Activated T-helper 2 cell treated with anti-CD3 and anti-CD28 coated beads, Interferon-gamma antibody, Interleukin-2, Interleukin-4, amounts not matched to agents 10 μg/mL and 5 μg/mL and 100 μg/mL, durations not matched to agents 14 hours and 24 hours and 36 hours (primary cell): ENCODE measurements at places on chromosomes 7 and 10.

- H3K4me3 ChIP-seq: no peak overlapping the region
- no peak for DNase-seq
- no peak overlapping the region for H3K27ac ChIP-seq
- H3K36me3 ChIP-seq: peaks cover 8% of the 10 kb centered on the region
- no peaks in the 10 kb centered on the region for H3K27me3 ChIP-seq
- H3K4me1 ChIP-seq: peaks cover 5% of the 10 kb centered on the region
Measured at GRCh38 chr7:75567948-75568595, 76.0 kb downstream of the SPDYE5 start.

- H3K27me3 ChIP-seq: no peaks in the 10 kb centered on the region
- H3K4me3 ChIP-seq: no peak overlapping the region
- DNase-seq: no peak
- H3K4me1 ChIP-seq: no peaks in the 10 kb centered on the region
Measured at GRCh38 chr7:107394276-107394675, 75.6 kb upstream of the GPR22 start.

DNA sequence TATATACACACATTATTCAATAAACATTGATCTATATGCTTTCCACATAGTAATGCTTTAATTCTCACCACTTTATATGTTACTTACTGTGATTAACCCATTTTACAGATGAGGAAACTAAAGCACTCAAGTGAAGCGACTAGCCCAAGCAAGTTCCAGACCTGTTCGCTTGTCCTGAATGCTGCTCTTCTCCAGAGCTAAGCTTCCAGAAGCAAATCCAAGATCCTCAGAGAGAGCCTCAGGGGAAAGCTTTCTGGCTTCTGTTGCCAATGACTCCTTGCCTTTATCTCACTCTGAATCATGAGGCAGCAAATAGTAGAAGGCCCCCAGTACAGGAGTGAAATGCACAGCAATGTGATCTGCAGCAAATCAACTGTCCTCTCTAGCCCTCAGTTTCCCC is 32.2 kb downstream of the XPNPEP1 start:
- no peak overlapping the region for H3K27ac ChIP-seq
- H3K4me1 ChIP-seq: peaks cover 33% of the 10 kb centered on the region
- H3K36me3 ChIP-seq: peaks cover 40% of the 10 kb centered on the region
- no peaks in the 10 kb centered on the region for H3K27me3 ChIP-seq
- DNase-seq: no peak
- H3K4me3 ChIP-seq: no peak overlapping the region

DNA sequence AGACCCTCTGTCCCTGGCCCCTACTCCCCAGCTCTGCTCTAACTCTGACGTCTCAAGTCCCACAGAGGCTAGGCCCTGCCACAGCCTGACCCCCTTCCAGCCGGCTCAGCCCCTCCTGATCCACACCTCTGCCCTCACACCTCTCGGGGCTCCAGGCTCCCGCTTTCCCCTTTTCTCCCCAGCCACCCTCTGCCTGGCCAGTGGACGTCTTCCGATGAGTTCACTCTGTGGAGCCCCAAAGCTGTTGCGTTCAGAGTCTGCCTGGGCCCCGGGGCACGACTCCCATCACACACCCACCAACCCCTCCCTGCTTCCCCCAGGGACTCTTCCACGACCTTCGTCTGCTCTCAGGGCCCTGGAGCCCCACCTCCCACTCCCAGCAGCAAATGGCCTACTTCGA is 18.4 kb upstream of the TBRG4 start:
- H3K27ac ChIP-seq: no peak overlapping the region
- no peak for DNase-seq
- H3K4me3 ChIP-seq: no peak overlapping the region
- no peaks in the 10 kb centered on the region for H3K4me1 ChIP-seq
- no peaks in the 10 kb centered on the region for H3K36me3 ChIP-seq

DNA sequence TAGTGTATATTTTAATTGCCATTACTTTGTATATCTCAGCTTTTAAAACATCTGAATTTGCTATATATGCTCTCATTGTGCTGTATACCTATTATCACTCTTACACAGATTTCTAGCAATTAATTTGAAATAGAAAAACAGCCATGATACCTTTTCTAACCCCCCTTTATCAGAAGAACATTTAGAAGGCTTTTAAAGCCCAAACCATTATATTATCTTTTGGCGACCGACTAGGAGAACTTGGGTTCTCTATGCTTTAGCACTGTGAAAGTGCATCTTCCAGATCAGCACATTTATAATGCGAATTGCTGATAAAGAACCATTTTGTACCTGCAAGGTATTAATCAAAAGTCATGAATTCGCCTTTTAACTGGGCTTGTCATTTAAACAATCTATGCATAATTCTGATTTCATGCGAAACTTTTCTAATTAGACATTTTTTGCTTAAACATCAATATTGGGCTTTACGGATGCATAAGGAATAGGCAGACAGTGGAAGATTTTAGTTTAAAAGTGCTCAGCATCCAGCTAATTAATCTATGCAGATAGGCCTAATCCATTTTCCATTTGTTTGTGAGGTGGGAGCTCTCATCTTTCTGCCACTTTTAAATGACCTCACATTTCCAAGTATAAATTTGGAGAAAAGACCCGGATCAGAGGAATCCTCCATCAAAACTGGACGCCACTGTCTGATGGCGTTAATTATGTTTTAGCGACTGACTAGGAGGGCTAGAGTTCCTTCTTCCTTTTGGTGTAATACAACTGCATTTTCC is 1.2 kb upstream of the MLLT10 start:
- peak overlapping the region; percentile 89 for H3K27ac ChIP-seq
- H3K36me3 ChIP-seq: peaks cover 10% of the 10 kb centered on the region
- peaks cover 21% of the 10 kb centered on the region for H3K4me1 ChIP-seq
- DNase-seq: no peak

- H3K4me1 ChIP-seq: peaks cover 2% of the 10 kb centered on the region
- no peak for DNase-seq
- no peak overlapping the region for H3K4me3 ChIP-seq
- no peaks in the 10 kb centered on the region for H3K27me3 ChIP-seq
Measured at GRCh38 chr7:91657483-91658071, 222.9 kb downstream of the MTERF1 start.

DNA sequence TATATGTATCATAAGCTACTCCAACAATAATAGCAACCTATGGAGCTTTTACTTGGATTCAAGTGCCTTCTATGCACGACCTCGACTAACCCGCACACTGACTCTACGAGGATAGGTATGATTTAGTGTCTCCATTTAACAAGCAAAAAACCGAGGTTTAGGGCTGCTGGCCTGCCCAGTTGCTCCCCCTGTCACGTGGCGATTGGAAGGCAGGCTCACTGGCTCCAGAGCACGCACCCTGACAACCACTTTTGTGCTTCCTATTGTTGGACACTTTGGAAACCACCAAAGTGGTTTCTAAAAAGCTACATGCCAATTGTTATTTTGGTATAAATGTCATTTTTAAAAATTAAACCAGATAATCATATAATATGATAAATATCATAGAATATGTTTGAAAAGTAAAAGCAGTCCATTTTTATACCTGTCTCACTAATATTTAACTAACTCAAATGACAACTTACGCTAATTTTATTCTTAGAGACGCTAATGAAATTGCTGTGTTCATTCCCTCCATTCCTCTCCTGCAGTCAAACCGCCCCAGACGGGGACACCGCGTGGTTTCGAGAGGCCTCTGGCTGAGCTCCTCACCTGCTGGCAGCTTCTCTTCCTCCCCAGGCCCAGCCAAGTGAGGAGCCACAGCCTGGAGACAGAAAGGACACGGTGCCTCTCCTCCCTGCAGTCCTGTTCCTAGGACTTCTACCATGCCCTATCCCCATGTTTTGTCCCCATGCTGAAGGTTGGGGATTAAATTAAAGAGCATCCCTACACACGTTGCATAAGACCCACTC is 22.2 kb upstream of the RHEB start:
- no peaks in the 10 kb centered on the region for H3K36me3 ChIP-seq
- DNase-seq: no peak
- no peak overlapping the region for H3K4me3 ChIP-seq
- peaks cover 3% of the 10 kb centered on the region for H3K4me1 ChIP-seq
- H3K27ac ChIP-seq: no peak overlapping the region
